Activated B cell treated with CpG ODN at 0.5 μM for 24 hours (primary cell): ENCODE measurements at places on chromosomes 5 and 9. TPM values are rescaled to one million over a fixed set of nuclear protein-coding genes. Genes with fewer than 3 reads are reported as not detected.

Gene LRRC70
- 0.84 and 1.2 TPM in 2 replicates for total RNA-seq

Gene ACOT12
- not detected in 2 replicates for total RNA-seq

Gene ZNF474
- total RNA-seq = 0.15 TPM in 1 of 2 replicates, not detected in the other

Gene PALM2AKAP2
- not detected in 2 replicates for total RNA-seq

Gene STK32A
- not detected in 2 replicates for total RNA-seq

Gene SHOC1
- not detected in 2 replicates for total RNA-seq

Gene CDC25C
- total RNA-seq = 0.42 TPM in 1 of 2 replicates, not detected in the other

Gene EHMT1
- 157 and 163 TPM in 2 replicates for total RNA-seq

Gene NME5
- total RNA-seq = not detected in 2 replicates

Gene BARHL1
- total RNA-seq = not detected in 2 replicates

Gene RGS7BP
- total RNA-seq = not detected in 2 replicates

Gene PCDHB16
- not detected in 2 replicates for total RNA-seq

Gene ENC1
- total RNA-seq = 6.6 and 7.2 TPM in 2 replicates

Gene SLC28A3
- not detected in 2 replicates for total RNA-seq

Gene CDKN2B
- total RNA-seq = 0.32 and 0.38 TPM in 2 replicates
